ENCODE measurements at places on chromosomes 11 and 22. TPM values are rescaled to one million over a fixed set of nuclear protein-coding genes. Genes with fewer than 3 reads are reported as not detected.
A peak's percentile ranks its signal among the peaks of the same experiment; 100 is the strongest.

OR10W1 gene
- not detected for total RNA-seq

SBF2 gene
- 87.9 TPM for total RNA-seq

TIMM10B gene
- 37.3 TPM for total RNA-seq

SAA4 gene
- total RNA-seq, result not detected

LDHA gene
- total RNA-seq, result 611 TPM

CNTN5 gene
- total RNA-seq, result not detected

OR52M1 gene
- total RNA-seq, result not detected

DRD4 gene
- not detected for total RNA-seq

DGCR6L gene
- 69.2 TPM for total RNA-seq

CD44 gene
- total RNA-seq, result 319 TPM

OR51B4 gene
- not detected for total RNA-seq

OR52I2 gene
- total RNA-seq, result not detected

TCN2 gene
- 14.2 TPM for total RNA-seq

UBQLNL gene
- total RNA-seq, result 0.27 TPM

PRRG4 gene
- total RNA-seq, result 2.2 TPM

PLAAT4 gene
- total RNA-seq, result 37.8 TPM

SPCS2 gene
- 49.5 TPM for total RNA-seq

GRIK4 gene
- 0.20 TPM for total RNA-seq

NXPE2 gene
- total RNA-seq, result 0.19 TPM

CASP5 gene
- total RNA-seq, result 0.67 TPM

FUT4 gene
- total RNA-seq, result 7.5 TPM

- ATAC-seq, result no peak
Observed at GRCh38 chr11:89235976-89236375, 58.3 kb downstream of the TYR start.

GRCh38 chr22:45451972-45452371 lies 38.5 kb downstream of the RIBC2 start:
- ATAC-seq, result no peak

DNA sequence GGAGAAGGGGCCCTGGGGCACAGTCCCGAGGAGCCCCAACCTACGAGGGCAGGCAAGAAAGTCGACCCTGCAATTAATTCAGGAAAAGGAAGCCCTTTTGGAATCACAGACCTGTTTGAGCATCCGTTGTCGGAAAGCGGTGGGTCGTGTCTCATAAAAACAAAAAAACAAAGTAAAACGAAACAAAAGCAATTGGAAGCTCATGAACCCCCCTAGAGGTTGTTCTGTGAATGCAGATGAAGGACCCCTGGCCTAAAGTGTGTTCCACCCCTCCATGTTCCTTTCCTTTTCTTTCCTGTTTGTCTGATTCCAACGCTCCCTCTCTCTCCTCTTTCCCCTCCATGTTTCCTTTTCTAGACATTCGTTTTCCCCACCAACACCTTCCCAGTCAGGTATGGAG lies 203.7 kb downstream of the GRIK4 start:
- no peak for ATAC-seq

GRCh38 chr11:59953463-59954218 lies 10.2 kb upstream of the OOSP4A start:
- ATAC-seq, result no peak

GRCh38 chr11:1508491-1508891 lies 21.9 kb upstream of the MOB2 start:
- no peak for ATAC-seq

DNA sequence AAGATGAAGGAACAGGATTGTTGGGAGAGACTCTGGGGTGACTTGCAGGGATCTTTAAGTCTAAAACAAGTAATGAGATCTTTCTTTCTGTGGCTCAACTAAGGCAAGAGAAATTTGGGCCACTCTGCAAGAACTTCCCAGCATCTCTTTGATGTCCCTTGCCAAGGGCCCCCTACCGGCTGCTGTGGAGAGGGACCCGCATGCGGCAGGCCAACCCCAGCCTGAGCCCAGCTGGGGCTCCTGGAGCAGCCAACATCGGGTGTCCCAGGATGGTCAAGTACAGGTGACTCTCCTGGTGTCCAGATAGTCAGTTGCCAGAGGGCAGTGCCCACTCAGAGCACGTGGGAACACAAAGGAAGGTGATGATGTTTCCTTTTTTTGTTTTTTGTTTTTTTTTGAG lies 363.2 kb downstream of the TBC1D22A start:
- no peak for ATAC-seq

DNA sequence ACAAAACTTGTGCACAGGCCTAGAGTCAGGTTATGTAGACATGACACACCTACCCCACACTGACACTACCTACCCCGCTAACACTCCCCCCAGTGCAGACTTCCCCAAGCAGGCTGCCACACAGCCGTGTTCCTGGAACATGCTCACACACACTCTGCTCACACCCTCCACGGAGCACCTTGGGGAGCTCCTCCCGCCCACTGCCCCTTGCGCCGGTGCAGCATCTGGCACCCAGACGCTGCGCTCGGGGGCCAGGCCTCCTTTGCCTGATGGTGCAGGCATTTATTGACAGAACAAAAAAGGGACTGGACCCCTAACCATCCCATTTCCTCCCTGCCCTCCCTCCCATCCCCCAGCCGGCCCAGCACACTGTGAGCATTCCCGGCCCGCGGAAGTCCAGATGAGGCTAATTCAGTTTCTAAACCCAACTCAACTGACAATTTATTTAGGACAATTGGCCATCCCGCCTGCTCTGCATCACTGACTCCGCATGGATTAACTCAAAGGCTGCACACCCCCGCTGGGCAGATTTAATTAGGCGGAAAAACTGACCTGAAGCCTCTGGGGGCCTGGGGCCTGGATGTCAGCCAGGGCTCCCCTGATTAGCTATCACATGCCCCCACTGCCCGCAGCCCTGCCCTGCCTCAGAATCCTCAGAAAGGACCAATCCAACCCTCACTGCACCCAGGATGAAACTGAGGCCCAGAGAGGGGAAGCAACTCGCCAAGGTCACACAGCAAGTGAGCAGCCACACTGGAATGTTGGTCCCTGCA lies 30.1 kb downstream of the KCNC1 start:
- no peak for ATAC-seq

DNA sequence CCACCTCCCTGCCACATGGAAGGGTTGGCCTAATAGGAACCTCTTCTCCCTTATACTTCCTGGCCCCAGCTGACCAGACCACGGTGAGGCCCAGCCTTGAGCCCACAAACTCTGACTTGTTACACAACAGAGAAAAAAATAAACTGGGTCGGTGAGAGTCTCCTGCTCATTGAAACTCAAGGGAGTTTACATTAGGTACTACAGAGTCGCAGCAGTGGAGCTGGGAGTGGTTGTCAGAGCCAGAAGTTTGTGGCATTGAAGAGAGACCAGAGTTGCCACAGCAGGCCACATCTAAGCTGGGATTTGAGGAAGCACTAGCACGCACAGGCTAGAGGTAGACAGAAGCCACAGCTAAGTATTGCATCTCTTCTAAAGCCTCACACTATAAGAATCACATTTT lies 296.2 kb downstream of the DDX10 start:
- ATAC-seq, result no peak

DNA sequence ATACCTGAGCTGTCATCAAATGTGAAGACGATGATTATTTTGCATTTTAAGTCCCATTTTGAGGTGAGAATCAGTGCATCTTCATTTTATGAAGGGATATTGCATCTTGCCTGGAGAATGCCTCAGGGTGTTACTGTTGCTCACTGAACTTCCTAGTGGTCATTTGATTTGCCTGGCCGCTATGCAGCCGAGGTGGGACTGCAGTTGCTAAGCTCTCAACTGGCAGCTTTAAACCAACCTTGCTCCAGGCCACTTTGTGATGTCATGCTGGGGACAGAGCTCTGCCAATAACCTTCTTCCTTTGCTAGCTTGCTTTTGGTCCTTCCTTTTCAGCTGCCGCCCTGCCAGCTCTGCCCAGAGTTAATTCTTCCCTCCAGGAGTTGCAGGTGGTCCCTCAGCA lies 409.4 kb upstream of the B3GAT1 start:
- ATAC-seq, result no peak

- no peak for ATAC-seq
Observed at GRCh38 chr11:39367534-39367933, 2091.9 kb downstream of the LRRC4C start.

- ATAC-seq, result peak; percentile 84
Observed at GRCh38 chr22:36156515-36157419, 3.8 kb downstream of the APOL3 start.

- ATAC-seq, result no peak
Observed at GRCh38 chr11:68141246-68142027, 20.2 kb upstream of the CHKA start.

DNA sequence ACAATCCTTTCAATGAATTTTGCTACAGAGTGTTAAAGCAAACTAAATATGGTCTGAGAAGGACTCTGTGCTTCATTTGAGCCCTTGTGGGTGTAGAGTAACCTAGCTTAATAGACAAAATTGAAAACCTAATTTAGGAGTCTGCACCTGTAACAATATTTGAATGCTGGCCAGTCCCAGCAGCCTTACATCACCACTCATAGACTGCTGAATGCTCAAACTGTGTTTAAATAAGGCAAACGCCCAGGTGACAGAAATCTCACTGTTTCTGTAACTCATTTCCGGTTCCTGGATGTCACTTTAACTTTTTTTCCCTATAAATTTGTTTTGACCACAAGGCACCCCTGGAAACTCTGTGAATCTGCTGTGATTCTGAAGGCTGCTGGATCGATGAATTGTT lies 45.5 kb upstream of the GLYATL1B start:
- no peak for ATAC-seq

DNA sequence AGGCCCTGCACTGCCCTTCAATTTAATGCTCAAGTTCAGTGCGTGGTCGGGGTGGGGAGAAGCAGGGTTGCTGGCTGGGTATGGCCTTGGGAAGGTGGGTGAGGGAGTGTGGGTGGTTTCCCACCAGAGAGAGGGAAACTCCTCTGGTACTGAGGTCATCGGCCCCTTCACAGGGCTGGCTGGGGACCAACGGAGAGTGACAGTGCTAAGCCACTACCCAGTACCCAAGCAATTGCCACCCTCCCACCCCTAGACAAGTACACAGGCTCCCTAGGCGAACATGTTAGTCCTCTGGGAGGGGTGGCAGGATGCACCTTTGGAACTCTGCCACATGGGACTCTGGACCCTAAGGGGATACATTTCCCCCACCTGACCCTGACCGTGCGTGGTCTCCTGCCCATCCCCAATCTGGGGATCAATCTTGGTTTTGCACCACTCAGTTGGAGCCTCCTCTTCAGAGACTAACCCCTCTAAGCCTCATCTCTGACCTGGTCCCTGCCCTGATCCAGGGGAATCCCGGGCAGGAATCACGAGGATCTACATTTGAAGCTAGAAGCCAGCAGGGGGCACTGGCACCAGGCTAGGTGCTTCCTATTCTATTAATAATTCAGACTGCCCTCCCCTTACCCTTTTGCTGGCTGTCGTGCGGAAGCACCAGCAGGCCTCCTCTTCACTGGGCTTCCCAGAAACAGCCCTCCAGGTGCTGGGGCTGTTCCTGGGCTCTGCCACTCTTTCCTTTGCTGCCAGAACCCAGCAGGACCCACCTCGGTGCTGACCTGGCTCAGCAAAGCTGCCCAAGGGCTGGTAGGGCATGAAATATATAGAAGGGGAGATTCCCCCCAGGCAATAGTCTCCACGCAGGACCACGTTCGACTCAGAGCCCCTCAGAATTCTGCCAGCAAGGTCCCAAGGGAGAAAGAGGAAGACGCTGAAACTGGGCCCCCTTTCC lies 377.7 kb downstream of the TENM4 start:
- no peak for ATAC-seq

DNA sequence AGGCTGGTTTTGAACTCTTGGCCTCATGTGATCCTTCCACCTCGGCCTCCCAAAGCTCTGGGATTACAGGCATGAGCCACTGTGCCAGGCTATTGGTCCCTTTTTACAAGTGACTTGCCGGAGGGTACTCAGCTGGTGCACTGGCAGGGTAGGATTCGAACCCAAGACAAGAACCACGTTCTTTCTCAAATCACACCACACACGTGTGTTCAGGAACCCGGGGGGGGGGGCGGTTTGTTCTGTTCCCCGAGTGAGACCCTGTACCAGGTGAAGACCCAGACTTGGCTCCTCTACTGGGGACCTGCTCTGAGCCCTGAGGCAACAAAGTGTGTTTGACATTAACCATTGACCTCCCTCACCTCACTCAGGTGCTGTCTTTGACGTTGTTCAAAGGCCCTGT lies 3.8 kb upstream of the YWHAH start:
- ATAC-seq, result no peak

GRCh38 chr11:100739666-100740065 lies 52.6 kb downstream of the ARHGAP42 start:
- no peak for ATAC-seq

Measured in gastroesophageal sphincter (tissue), 4 donors.